ENCODE measurements at places on chromosomes 11 and 22.

GRCh38 chr11:230431-230830, 5.7 kb downstream of the SIRT3 start:
- no peaks in the 10 kb centered on the region for H3K27me3 ChIP-seq
- no peak overlapping the region for H3K4me3 ChIP-seq
- peaks cover 28% of the 10 kb centered on the region for H3K36me3 ChIP-seq
- peaks cover 7% of the 10 kb centered on the region for H3K4me1 ChIP-seq
- H3K27ac ChIP-seq, result no peak overlapping the region
- no peak for DNase-seq

- DNase-seq, result no peak
- peaks cover 2% of the 10 kb centered on the region for H3K36me3 ChIP-seq
- peaks cover 5% of the 10 kb centered on the region for H3K4me1 ChIP-seq
- H3K27me3 ChIP-seq, result no peaks in the 10 kb centered on the region
Observed at GRCh38 chr11:35352077-35352888, 67.1 kb downstream of the SLC1A2 start.

- no peak overlapping the region for H3K4me3 ChIP-seq
- no peaks in the 10 kb centered on the region for H3K36me3 ChIP-seq
- no peak for DNase-seq
- no peaks in the 10 kb centered on the region for H3K27me3 ChIP-seq
Observed at GRCh38 chr11:100914415-100915110, 215.1 kb downstream of the PGR start.

GRCh38 chr22:32202539-32203180, 2.2 kb downstream of the RFPL2 start:
- peak overlapping the region; percentile 2 for H3K4me3 ChIP-seq
- no peaks in the 10 kb centered on the region for H3K36me3 ChIP-seq
- peaks cover 51% of the 10 kb centered on the region for H3K4me1 ChIP-seq
- DNase-seq, result peak; percentile 91
- peaks cover 18% of the 10 kb centered on the region for H3K27me3 ChIP-seq

GRCh38 chr22:28952857-28953256, 69.5 kb downstream of the ZNRF3 start:
- H3K4me1 ChIP-seq, result peaks cover 34% of the 10 kb centered on the region
- H3K36me3 ChIP-seq, result no peaks in the 10 kb centered on the region
- peak overlapping the region; percentile 79 for H3K27ac ChIP-seq
- DNase-seq, result no peak
- no peaks in the 10 kb centered on the region for H3K27me3 ChIP-seq

DNA sequence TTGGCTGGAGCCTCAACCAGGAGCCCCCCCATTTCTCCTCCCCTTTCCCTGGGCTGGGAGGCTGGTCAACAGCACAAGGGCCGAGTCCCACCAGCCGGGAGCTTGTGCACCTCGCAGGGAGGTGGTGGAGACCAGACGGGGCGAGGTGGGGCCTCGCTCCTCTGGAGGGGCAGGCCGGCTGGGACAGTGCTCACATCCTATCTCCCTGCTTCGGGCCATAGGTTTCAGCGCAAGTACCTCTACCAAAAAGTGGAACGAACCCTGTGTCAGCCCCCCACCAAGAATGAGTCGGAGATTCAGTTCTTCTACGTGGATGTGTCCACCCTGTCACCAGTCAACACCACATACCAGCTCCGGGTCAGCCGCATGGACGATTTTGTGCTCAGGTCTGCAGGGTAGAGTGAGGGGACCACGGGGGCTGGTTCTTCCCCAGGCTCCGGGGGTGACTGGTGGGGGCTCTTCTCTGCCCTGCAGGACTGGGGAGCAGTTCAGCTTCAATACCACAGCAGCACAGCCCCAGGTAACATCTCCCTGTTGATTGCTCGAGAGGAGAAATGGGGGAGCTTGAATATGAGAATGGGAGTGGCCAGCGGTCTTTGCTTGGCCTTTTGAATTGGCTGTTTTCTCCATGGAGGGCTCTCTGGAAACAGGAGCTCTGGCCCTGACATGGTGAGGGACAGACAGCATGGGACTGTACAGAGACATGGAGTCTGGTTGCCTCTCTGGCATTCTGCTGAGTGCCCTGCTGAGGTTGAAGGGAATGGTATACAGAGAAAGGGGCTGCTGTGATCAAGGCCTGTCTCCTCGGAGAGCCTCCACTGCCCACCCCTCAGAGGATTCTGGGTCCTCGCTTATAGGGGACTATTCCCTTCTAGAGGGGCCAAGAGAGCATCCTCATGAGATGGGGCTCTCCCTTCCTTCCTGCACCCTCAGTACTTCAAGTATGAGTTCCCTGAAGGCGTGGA, 3.3 kb downstream of the SIDT2 start:
- H3K27ac ChIP-seq, result no peak overlapping the region
- no peak for DNase-seq
- peaks cover 49% of the 10 kb centered on the region for H3K36me3 ChIP-seq
- no peak overlapping the region for H3K4me3 ChIP-seq
- H3K27me3 ChIP-seq, result no peaks in the 10 kb centered on the region

DNA sequence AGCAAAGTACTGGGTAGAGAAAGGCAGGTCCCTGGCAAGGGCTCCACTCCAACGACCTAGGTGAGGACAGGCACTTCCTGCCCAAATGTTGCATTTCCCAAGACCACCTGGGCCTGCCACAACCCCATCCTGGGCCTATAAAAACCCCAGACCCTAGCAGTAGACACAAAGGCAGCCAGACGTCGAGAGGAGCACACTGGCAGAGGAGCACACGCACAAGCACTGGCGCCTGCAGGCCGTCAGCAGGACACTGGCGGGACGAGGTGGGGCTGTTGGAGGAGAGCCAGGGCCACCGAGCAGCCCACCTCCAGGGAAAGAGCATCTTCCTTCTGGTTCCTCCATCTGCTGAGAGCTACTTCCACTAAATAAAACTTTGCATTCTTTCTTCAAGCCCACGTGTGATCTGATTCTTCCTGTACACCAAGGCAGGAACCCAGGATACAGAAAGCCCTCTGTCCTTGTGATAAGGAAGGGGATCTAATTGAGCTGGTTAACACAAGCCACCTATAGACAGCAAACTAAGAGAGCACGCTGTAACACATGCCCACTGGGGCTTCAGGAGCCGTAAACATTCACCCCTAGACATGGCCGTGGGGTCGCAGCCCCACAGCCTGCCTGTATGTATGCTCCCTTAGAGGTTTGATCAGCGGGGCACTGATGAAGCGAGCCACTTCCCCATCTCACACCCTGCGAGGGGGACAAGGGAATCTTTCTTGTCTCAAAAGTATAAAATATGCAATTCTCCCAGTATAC, 89.7 kb upstream of the MTMR2 start:
- peak overlapping the region; percentile 59 for H3K27ac ChIP-seq
- no peak overlapping the region for H3K4me3 ChIP-seq

DNA sequence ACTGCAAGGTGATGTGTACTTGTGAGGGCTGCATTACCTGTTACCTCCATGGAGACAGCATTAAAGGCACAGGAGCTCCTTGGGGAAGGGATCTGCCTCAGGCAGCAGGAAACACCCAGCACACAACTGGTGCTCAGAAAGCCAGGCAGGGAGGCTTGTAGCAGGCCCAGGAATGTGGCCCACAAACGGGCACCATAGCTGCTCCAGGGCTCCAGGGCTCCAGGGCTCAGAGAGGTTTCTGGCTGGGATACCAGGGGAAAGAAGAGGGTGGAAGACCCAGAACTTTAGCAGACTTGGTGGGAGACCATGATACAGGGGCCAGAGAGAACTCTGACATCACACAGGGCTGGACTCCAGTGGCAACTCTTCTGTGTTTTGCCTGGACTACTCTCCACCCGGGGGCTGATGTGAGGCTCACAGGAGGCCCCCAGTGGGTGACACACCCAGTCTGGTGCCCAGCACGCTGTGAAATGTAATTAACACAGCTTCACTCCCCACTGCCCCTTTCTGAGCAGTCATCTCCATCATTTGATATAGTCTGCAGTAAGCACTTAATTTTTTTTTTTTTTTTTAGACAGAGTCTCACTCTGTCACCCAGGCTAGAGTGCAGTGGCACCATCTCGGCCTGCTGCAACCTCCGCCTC, 14.7 kb upstream of the SULT4A1 start:
- no peak overlapping the region for H3K27ac ChIP-seq
- H3K4me1 ChIP-seq, result no peaks in the 10 kb centered on the region
- H3K27me3 ChIP-seq, result no peaks in the 10 kb centered on the region
- no peak overlapping the region for H3K4me3 ChIP-seq
- H3K36me3 ChIP-seq, result no peaks in the 10 kb centered on the region

DNA sequence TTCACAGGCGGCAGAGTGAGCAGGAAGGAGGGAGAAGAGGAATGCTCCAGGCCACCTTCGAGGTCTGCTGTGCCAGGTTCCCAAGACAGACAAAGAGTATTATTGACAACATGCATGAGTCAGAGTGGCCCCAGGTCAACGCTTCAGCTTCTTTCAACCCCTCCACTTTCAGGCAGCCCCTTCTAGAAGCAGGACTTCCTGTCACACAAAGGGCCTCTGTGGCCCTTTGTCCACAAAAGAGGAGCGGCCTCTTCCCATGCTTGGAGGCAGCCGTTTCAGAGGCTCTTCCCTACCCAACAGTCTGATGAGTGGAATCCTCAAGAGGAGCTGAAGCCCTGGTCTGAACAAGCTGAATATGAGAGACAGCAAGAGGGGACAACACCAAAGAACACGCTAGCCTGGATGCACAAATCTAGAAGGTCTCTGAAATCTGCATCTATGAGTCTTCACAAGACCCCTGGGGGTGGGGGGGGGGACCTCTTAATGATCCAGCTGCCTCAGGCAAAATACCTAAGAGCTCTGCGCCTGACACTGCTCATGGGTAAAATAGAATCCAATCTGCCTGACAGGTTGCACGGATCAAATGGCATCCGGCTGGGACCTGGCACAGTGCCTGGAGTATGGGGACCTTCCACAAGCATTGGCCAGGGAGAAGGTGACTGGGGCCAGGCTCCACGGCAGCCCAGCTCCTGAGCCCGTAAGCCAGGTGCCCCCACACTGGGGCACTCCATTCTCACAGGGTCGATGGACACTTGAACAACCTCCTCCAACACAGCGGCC, 67.5 kb downstream of the PACSIN2 start:
- peaks cover 6% of the 10 kb centered on the region for H3K36me3 ChIP-seq
- H3K4me3 ChIP-seq, result no peak overlapping the region
- H3K27ac ChIP-seq, result peak overlapping the region; percentile 29

- no peaks in the 10 kb centered on the region for H3K27me3 ChIP-seq
- no peak overlapping the region for H3K27ac ChIP-seq
- no peak for DNase-seq
- no peak overlapping the region for H3K4me3 ChIP-seq
Observed at GRCh38 chr11:6598555-6598954, 4.9 kb downstream of the RRP8 start.

DNA sequence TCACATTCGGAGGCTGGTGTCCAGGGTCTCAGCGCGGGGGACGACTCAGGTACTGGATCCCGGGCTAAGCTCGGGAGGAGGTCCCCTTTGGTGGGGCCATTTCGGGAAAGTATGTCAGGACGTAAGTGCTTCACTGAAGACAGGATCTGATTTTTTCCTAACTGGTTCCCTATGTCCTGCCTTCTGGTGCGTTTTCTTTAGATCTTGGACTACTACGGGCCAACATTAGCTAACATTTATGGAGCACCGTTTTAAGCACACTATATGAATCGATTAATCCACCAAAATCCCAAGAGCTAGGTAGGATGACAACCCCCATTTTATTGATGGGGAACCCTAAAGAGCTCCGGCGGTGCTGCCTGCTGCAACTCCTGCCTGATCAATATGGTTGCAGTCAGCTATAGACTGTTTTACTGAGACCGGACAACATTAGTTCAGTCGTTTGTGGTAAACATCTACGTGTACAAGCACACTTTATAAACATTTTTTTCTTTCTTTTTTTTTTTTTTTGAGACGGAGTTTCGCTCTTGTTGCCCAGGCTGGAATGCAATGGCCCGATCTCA, 17.0 kb upstream of the WDR74 start:
- peaks cover 21% of the 10 kb centered on the region for H3K4me1 ChIP-seq
- no peaks in the 10 kb centered on the region for H3K27me3 ChIP-seq
- H3K27ac ChIP-seq, result peak overlapping the region; percentile 82
- H3K36me3 ChIP-seq, result peaks cover 20% of the 10 kb centered on the region
- DNase-seq, result no peak
- H3K4me3 ChIP-seq, result peak overlapping the region; percentile 100

DNA sequence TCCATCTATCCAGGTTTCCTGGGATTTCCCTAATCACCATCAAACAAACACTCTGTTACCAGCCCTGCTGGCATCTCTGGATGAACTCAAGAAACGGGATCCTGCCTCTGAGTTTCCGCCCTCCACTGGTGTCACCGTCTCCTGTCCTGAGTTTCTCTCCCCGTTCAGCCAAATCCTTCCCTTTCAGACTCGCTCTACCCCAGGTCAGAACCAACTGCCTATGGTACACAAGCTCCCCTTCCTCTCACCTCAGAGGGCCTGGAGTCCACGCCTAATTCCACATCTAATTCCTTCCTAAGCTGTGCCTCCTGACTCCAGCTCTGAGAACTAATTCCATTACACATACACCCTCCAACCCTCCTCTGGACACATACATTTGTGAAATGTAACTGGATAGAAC, 96.1 kb downstream of the SHANK2 start:
- H3K27ac ChIP-seq, result no peak overlapping the region
- DNase-seq, result no peak
- H3K4me1 ChIP-seq, result peaks cover 8% of the 10 kb centered on the region
- H3K4me3 ChIP-seq, result no peak overlapping the region

DNA sequence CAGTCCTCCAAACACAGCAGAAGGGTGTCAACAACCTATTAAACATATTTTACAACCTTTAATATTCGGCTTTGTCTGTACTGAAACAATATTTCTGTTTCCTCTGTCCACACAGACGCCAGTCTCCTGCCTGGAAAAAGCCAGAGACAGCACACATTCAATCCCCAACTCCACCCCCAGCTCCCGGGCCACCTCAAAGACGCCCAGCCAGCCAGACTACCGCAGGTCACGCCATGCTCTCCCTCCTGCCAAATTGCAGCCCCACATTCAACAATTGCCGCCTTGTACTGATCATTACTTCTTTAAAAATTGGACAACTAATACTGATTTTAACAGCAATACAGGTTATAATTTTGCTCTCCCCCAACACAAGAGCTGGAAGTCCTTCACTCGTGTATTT, 1.2 kb downstream of the SERGEF start:
- peaks cover 10% of the 10 kb centered on the region for H3K4me1 ChIP-seq
- peak overlapping the region; percentile 82 for H3K4me3 ChIP-seq
- no peaks in the 10 kb centered on the region for H3K36me3 ChIP-seq
- no peaks in the 10 kb centered on the region for H3K27me3 ChIP-seq

GRCh38 chr11:18987454-18988231, 48.4 kb upstream of the MRGPRX1 start:
- no peaks in the 10 kb centered on the region for H3K27me3 ChIP-seq
- H3K4me3 ChIP-seq, result no peak overlapping the region
- no peak for DNase-seq
- no peaks in the 10 kb centered on the region for H3K36me3 ChIP-seq
- H3K4me1 ChIP-seq, result no peaks in the 10 kb centered on the region

DNA sequence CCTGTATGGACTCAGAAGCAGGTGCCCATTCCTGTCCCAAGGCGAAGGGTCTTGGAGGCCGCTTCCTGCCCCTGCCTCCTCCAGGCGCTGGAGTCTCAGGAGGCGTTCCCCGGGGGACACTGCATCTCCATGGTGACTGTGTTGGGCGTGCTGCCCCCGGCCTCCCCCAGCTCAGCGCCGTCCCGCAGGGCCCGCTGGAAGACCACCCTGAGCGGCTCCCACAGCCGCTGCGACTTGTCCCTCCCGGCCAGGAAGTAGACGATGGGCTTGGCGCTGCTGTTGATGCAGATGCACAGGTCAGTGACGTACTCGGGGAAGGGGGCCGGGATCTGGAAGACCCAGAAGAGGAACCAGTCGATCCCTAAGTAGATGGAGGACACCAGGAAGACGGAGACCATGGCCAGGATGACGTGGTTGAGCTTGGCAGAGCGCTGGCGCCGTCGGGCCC, 7.8 kb downstream of the MRGPRF start:
- H3K27ac ChIP-seq, result no peak overlapping the region
- H3K4me1 ChIP-seq, result peaks cover 41% of the 10 kb centered on the region
- H3K27me3 ChIP-seq, result no peaks in the 10 kb centered on the region
- DNase-seq, result no peak

GRCh38 chr11:43639920-43640319, 40.6 kb upstream of the HSD17B12 start:
- DNase-seq, result no peak
- H3K4me3 ChIP-seq, result no peak overlapping the region
- H3K4me1 ChIP-seq, result no peaks in the 10 kb centered on the region
- H3K27me3 ChIP-seq, result peaks cover 33% of the 10 kb centered on the region
